Dermis blood vessel endothelial cell (primary cell): ENCODE measurements at places on chromosomes 4 and X. TPM values are rescaled to one million over a fixed set of nuclear protein-coding genes. Genes with fewer than 3 reads are reported as not detected.

Gene EGF
- under 0.01 and 1.0 TPM in 2 replicates for total RNA-seq

Gene GABRG1
- not detected in 2 replicates for total RNA-seq

Gene TLR3
- 2.4 and 7.1 TPM in 2 replicates for total RNA-seq

DNA sequence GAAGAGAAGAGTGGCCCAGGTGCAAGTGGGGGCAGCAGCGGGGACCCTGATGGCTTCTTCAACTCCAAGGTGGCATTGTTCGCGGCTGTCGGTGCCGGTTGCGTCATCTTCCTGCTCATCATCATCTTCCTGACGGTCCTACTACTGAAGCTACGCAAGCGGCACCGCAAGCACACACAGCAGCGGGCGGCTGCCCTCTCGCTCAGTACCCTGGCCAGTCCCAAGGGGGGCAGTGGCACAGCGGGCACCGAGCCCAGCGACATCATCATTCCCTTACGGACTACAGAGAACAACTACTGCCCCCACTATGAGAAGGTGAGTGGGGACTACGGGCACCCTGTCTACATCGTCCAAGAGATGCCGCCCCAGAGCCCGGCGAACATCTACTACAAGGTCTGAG, 11.4 kb downstream of the EFNB1 start:
- no peak for DNase-seq

DNA sequence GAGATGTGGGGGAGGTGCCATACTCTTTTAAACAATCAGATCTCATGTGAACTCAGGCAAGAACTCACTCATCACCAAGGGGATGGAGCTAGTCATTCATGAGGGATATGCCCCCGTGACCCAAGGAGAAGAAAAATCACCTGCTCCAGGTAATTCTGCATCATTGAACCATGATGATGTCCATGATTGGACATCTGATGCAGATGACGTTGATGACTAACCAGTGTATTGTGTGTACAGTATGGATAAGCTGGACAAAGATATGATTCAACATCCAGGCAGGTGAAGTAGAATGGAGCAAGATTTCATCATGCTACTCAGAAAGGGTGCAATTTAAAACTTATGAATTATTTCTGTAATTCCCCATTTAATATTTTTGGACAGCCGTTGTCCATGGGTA, 286.4 kb upstream of the SMIM31 start:
- no peak for DNase-seq

GRCh38 chr4:168883513-168883912, 126.5 kb downstream of the CBR4 start:
- DNase-seq: no peak

GRCh38 chr4:1105662-1106061, 7.7 kb downstream of the RNF212 start:
- DNase-seq: no peak

DNA sequence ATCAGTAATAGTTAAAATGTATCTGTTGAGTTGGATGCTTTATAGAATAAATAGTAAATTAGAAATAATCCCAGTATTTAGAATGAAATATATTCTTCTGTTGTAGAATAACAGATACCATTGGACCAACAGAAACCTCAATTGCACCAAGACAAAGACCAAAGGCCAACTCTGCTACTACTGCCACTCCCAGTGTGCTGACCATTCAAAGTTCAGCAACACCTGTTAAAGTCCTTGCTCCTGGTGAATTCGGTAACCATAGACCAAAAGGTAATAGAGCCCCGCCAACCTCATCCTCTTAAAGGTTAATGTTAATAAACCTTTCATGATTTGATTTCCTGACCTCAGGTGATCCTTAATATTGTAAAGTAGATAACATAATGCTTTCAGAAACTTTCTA, 73.8 kb downstream of the PAQR3 start:
- no peak for DNase-seq

DNA sequence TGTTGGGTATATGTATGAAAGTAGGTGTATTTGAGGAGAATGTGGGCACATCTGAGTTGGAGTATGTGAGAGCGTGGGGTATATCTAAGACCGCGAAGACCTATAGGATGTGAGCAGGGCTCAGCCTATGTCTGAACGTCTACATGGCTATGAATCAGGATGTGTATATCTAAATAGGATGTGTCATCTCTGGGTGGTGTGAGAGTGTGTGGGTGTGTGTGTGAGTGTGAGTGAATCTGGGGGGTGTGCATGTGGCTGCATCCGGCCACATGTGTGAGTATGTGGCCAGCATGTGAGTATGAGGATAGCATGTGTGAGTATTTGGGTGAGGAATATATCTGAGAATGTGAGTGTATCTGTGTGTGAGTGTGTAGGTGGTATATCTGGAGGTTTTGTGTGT, 7.7 kb downstream of the GPR173 start:
- no peak for DNase-seq

GRCh38 chr4:162954976-162955375, 211.7 kb downstream of the NAF1 start:
- DNase-seq: no peak

DNA sequence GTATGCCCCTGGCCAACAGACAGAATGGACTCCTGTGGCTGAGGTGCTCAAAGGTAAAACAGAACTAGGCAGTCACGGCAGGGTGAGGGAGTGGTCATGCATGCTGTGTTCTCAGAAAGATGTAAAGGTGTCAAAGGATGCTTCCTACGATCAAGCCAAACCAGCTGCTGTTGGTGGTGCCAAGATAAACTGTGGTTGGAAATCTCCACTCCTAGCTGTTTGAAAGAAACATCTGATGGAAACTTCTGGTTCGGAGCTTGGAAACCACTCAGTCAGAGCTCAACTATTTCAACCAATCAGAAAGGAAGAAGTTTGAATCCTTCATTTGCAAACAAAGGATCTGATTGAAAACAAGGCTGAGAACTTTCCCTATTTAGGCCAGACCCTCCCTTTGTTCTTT, 68.5 kb upstream of the DDX60 start:
- peak; percentile 62 for DNase-seq

- peak; percentile 39 for DNase-seq
Measured at GRCh38 chr4:109701566-109702410, 1.5 kb downstream of the CASP6 start.

DNA sequence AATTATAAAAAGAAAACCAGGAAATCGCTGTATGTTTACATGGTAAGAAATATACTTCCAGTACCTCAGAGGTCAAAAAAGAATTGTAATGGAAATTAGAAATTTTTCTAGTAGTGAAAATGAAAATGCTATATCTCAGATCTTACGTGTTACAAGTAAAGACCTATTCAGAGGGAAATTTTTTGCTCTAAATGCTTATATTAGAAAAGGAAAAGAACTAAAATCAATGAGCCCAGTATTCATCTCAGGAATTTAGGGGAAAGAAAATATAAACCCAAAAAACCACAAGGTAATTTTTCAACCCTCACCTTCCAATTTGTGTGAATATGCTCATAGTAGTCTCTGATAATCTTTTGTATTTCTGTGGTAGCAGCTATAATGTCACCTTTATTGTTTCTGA, 145.6 kb downstream of the RAP1GDS1 start:
- DNase-seq: no peak

DNA sequence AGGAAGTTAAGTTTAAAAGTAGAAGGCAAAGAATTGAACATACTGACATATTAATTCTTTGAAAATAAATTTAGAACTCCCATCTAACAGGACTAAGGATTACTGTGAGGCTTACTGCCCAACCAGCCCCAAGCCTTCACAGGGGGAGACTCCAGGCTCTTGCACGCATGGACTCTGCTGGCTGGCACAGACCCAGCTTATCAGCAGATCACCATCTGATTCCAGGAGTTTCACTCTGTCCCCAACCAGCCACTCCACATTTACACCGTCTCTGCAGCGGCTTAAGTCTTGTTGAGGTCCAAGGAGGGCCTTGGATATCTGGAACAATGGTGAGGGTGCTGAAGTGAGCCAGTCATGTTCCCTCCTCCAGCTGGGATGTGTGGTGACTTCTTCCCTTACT, 16.4 kb upstream of the OTUD4 start:
- DNase-seq: no peak

DNA sequence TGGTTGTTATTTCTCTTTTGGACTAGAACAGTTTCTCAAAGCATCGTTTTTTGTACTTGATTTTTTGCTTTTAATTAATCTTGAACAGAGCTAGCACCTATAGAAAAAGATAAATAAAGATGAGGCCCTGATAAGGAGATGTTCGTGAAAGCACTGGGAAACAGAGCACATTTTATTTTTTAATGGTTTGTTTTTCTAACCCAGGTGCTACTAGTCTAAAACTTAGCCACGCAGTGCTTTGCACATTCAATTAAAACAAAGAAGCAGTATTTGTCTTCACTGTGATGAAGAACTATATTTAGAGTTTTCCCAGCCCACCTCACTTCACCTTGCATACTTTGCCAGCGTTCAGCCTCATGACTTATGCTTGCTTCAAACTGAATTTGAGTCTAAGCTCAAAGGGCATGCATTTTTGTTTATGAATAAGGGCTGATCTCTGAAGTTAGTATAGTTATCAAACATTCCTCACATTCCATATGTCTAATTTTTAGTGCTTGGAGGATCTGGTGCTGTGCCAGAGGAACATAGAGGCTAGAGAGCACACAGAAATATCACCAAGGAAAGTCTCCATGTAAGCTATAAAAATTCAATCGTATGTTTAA, 76.7 kb downstream of the WWC2 start:
- DNase-seq: peak; percentile 52

GRCh38 chrX:38595801-38596200, 34.5 kb downstream of the TSPAN7 start:
- DNase-seq: no peak

GRCh38 chr4:41429280-41429669, 108.7 kb upstream of the LIMCH1 start:
- DNase-seq: no peak

DNA sequence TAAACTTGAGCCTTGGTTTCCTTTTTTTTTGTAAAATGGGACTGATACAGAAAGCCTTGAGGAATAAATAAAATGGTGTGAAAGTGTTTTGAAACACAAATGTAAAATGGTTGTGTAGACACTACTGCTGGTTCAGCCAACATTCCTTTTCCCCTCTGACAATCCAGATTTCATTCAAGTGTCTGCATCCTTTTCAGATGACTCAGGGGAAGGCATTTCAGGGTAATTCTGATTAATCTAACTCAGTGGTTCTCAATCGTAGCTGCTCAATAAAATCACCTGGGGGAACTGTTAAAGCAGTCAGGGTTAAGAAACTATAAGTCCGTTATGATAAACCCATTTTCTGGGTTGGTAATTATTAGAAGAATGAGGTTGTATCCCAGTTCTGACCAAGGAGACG, 4.6 kb downstream of the ARHGAP10 start:
- DNase-seq: peak; percentile 81

- DNase-seq: peak; percentile 2
Measured at GRCh38 chr4:182142176-182143085, 100.8 kb upstream of the TENM3 start.
